ENCODE measurements at places on chromosomes 7 and 10. TPM values are rescaled to one million over a fixed set of nuclear protein-coding genes. Genes with fewer than 3 reads are reported as not detected.

- no peaks in the 10 kb centered on the region for H3K27me3 ChIP-seq
- H3K36me3 ChIP-seq = no peaks in the 10 kb centered on the region
- H3K27ac ChIP-seq = no peak overlapping the region
- no peaks in the 10 kb centered on the region for H3K4me1 ChIP-seq
- no peak for DNase-seq
- no peak overlapping the region for H3K4me3 ChIP-seq
These were observed 64.9 kb upstream of the ASAH2 start for GRCh38 chr10:50316174-50316573.

DNA sequence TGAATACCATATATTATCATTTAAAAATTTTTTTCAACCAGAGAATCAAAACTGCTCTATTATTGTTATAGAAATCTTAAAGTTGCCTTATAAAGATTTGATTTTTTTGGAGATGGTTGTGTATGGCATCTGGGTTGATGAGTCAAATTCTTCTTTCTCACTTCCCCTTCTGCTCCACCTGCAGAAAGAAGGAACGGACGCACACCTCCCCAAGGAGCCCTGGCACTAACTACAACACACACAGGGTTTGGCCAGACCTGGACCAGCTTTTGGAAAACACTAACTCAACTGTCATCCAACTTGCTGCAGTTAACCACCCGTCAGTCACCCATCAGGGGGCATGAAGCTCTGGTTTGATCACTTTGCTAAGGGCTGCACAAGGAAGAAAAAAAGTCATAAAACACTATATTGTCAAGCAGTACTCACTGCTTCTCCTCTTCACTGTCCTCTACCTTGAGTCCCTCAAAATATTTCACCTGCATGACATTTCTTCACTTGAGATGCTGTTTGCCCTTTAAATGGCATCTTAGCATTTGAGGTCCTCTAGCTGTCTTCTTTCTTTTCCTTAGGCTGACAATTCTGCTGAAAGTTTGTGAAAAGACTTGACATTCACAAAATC, 266.7 kb upstream of the PHF14 start:
- H3K27me3 ChIP-seq = no peaks in the 10 kb centered on the region
- H3K4me3 ChIP-seq = no peak overlapping the region
- peaks cover 23% of the 10 kb centered on the region for H3K4me1 ChIP-seq
- peak; percentile 81 for DNase-seq
- H3K27ac ChIP-seq = peak overlapping the region; percentile 71
- H3K36me3 ChIP-seq = no peaks in the 10 kb centered on the region

DNA sequence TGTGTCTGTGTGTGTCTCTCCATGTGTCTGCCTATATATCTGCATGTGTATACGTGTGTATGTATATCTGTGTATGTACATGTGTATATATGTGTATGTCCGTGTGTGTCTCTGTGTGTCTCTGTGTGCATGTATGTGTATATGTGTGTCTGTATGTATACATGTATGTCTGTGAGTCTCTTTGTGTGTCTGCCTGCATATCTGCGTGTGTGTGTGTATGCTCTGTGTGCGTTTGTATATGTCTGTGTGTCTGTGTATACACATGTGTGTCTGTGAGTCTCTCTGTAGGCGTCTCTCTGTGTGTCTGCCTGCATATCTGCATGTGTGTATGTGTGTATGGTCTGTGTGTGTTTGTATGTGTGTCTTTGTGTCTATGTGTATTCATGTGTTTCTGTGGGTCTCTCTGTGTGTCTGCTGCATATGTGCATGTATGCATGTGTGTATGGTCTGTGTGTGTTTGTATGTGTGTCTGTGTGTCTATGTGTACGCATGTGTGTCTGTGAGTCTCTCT, 23.7 kb upstream of the KLF6 start:
- peak overlapping the region; percentile 27 for H3K4me3 ChIP-seq
- H3K4me1 ChIP-seq = peaks cover 74% of the 10 kb centered on the region
- no peaks in the 10 kb centered on the region for H3K27me3 ChIP-seq

DNA sequence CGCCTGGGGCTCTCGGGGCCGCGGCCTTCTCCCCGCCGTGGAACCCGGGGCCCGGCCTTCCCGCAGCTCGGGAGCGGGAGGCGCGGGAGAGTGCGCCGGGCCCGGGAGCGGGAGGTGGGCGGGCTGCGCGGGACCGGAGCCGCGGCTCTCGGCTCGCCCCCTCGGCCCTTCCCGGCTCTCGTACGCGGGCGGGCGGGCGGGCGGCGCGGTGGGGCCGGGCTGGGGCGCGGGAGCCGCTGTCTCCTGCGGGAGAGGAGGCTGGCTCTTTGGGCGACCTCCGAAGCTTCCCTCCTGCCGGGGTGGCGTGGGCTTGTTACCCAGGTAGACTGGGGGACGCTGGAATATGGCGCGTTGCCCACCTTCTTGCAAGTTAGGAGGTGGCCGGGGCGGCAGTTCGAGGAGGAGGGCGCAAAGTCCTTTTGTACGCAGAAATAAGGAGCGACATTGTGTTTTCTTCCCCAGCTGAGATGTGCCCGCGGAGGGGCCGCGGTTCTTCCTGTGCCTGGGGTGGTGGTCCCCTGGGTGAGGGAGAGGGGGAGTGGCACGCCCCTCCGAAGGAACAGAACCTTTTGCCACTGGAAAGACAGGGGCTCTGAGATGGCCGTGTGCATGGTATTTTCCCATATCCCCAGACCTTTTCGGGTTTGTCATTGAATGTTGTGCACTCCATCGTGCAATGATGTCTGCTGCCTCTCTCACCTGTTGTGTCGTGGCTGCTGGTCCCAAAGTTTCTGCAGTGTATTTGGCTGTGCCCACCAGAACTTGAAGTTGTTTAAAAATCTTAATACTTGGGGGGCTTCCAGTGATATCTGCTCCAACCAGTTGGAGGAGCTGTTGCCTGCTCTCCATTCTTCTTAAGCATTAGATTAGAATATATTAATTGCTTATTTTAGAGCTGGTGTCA, 844 bp downstream of the NRF1 start:
- peak; percentile 82 for DNase-seq
- peak overlapping the region; percentile 54 for H3K27ac ChIP-seq
- H3K27me3 ChIP-seq = no peaks in the 10 kb centered on the region
- peaks cover 17% of the 10 kb centered on the region for H3K36me3 ChIP-seq
- H3K4me1 ChIP-seq = peaks cover 55% of the 10 kb centered on the region

GRCh38 chr7:13860734-13861133, 128.7 kb downstream of the ETV1 start:
- H3K36me3 ChIP-seq = no peaks in the 10 kb centered on the region
- H3K27me3 ChIP-seq = no peaks in the 10 kb centered on the region

Gene CHAT
- total RNA-seq = not detected

GRCh38 chr10:1050554-1050953, 1.6 kb upstream of the IDI1 start:
- no peaks in the 10 kb centered on the region for H3K27me3 ChIP-seq
- H3K4me3 ChIP-seq = peak overlapping the region; percentile 69
- H3K36me3 ChIP-seq = peaks cover 41% of the 10 kb centered on the region

All from Karpas-422 (cell line).